ENCODE measurements at places on chromosomes 6 and 20.

DNA sequence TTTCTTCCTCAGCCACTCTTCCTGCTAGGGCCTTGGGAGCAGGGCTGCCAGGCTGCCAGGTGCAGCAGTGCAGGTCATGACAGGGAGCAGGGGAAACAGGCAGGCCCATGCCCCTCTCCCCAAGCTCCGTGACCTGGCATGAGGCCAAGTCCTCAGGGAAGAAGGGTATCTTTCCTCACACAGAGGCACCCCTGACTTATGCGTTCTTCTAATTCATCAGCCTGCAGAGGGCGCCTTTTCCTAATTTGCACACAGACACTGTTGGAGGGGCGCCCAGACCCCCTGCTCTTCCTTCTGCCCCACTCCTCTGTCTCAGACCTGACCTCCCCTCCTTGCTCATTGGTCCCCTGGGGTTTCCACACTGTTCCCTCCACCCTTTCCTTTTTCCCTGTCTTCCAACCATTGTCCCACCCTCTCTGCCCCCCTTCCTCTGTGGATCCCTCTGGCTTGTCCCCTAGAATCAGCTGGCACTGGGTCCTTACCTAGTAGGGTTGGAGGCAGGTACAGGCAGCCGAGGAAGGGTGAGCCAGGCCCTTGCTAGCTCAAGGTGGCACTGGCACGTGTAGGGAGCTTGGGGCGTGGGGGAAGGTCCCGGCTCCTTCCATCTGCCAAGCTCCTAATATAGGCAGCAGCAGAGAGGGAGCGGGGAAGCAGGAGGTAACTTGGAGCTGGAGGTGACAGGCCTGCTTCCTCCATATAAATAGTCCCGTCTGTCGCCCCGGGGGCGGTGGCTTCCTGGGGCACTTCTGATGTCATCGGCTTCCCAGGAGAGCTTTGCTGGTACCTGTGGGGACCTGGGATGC is 154.9 kb upstream of the MLN start:
- no peak for ATAC-seq

DNA sequence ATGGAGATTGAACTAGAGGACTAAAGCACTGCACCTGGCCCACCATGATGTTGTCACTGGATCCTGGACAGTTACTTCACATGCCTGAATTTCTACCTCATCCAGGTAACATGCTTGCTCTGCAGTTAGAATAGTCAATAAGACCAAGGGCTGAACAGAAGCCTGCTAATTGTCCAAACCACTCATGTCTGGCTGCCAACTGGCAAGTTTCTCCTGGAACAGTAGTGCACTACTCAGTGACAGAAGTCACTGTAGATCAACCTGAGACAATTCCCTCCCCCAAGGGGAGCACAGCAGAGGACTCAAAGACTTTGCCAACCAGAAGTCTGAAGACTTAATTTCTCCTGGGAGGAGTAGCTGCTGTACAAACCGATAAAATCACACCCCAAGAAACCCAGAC is 454.6 kb upstream of the MARCKS start:
- ATAC-seq = no peak

DNA sequence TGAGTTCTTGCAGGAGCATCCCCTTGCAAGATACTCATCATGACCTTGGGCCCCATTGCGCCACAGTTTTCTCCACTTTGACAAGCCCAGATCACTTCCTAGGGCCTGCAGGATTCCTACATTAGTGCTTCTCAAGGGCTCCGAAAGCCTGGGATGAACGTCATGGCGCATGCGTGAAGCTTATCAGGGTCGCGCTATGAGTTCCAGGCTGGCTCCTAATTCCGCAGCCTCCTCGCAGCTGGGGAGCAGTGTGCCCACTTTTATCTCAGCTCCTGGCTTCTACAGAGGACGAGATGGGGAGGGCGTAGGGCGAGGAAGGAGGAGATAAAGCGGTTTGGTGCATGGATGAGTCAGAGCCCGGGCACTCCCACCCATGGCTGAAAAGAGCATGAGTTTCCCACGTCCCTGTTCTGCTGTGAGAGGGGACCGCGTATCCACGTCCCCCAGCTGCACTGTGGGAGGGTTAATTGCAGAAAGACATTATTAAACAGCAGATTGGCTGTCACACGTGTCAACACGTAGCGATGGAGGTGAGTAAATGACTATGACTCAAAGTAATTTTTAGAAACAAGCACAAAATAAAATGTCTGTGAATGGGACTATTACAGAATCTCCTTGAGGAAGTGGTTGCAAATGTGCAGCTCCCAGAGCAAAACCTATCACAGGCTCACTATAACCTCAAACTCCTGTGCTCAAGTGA is 72.9 kb upstream of the DSP start:
- no peak for ATAC-seq

- no peak for ATAC-seq
Measured at GRCh38 chr6:13304580-13305260, 23.6 kb downstream of the TBC1D7 start.

- ATAC-seq = no peak
Measured at GRCh38 chr6:98644063-98644462, 190.3 kb upstream of the POU3F2 start.

Measured in activated CD4-positive, CD25-positive, alpha-beta regulatory T cell treated with anti-CD3 and anti-CD28 coated beads, Interleukin-2, amount 50 U/mL, for 24 hours (primary cell).